ENCODE measurements at places on chromosomes 11 and 22.

- DNase-seq, result no peak
These were observed 304.2 kb downstream of the DYNC2H1 start for GRCh38 chr11:103413266-103413888.

DNA sequence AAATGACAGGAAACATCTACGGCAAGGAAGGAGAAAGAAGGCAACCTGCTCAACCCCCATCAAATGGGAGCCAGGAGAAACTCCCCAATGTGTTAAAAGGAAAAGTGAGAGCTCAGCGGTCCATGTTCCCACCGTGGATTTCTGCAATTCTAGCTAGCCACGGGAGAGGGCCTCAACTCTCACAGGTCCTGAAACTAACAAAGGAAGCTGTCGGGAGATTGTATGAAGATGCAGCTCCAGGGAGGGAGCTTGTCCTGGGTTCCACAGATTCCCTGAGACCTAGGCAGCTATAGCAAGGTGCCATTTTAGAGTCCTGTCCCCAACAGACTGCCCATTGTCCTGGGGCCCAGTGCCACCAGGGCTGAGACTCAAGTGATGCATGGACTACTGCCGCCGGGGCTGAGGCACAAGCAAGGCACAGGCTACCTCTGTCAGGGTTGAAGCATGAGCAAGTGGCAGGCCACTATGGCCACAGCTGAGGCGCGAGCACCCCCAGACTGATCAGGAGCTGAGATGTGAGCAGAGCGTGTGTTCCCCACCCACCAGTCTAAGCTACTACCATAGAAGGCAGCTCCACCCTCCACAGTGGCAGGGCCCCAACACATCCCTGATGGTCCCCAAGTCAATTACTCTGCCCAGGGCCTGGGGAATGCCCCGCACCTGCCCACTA lies 31.3 kb downstream of the RSF1 start:
- no peak for DNase-seq

DNA sequence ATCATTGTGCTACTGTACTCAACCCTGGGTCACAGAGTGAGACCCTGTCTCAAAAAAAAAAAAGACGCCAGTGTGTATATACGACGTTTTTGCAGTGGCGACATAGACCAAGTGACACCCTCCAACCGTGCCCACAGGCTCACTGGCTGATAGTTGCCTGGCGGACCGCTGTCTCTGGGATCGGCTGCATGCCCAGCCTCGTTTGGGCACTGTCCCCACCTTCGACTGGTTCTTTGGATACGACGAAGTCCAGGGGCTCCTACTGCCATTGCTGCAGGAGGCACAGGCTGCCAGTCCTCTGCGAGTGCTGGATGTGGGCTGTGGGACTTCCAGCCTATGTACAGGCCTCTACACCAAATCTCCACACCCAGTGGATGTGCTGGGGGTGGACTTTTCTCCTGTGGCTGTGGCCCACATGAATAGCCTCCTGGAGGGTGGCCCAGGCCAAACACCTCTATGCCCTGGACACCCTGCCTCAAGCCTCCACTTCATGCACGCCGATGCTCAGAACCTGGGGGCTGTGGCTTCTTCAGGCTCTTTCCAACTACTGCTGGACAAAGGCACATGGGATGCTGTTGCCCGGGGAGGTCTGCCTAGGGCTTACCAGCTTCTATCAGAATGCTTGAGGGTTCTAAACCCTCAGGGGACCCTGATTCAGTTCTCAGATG lies 1.3 kb downstream of the CSKMT start:
- DNase-seq, result no peak

DNA sequence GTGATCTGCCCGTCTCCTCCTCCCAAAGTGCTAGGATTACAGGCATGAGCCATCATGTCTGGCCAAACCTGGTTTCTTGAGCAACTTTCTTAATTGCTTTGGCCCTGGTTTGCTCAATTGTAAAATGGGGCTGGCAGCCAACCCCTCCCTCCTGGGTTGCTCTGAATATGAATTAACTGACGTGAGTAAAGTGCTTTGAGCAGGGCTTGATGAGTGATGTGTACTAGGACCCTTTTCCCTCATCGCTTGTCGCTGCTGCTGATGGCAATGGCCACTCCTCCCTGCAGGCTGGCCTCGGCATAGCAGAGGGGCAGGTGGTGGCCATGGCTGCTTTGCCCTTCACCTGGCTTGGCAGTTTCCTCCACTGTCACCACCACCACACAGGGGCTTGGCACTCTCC lies 41.5 kb downstream of the RNF141 start:
- DNase-seq, result no peak

DNA sequence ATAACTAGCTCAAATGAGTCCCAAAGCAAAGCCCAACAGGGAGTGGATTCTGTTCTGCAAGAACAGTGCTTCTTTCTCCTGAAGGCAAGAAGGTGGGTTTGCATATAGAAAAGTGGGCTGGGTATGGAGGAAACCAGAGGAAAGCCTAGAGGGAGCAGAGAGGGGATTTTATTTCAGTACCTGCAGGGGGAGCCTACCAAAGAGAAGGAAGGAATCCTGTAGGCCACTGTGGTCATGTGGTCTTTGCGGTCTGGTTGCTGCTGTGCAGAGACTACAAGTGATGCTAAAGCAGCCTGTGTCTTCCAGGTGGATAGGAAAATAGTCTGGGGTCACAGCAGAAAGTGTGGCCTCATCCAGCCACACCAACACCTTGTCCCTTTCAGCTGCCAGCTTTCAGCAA lies 33.2 kb upstream of the ZBTB16 start:
- no peak for DNase-seq

DNA sequence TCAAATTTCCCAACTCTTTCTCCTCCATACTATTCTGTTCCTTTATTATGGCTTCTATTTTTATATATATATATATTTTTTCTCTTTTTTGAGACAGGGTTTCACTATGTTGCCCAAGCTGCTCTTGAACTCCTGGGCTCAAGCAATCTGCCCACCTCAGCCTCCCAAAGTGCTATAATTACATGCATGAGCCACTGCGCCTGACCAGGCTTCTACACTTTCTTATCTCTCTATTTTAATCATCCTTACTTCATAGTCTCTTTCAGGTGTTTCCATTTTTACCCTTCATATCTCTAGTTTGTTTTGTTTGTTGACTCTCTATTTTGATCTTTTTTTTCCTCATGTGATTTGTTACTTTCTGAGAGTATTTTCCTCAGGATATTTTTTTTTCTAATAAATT lies 19.8 kb downstream of the GVQW3 start:
- no peak for DNase-seq

- DNase-seq, result no peak
These were observed 338.0 kb downstream of the AASDHPPT start for GRCh38 chr11:106415510-106415909.

DNA sequence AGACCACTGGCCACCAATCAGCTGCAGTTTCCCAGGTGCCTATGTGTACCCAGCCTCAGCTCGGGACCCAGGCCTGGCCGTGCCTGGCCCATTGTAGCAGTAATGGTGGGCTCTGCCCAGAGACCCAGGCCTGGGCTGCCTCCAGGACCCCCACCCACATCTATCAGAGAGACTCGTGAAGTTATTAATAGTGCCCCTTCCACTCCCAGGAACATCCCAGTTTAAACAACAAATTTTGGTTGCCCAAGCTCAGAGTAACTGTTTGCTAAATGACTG lies 42.5 kb downstream of the IGLL5 start:
- no peak for DNase-seq

DNA sequence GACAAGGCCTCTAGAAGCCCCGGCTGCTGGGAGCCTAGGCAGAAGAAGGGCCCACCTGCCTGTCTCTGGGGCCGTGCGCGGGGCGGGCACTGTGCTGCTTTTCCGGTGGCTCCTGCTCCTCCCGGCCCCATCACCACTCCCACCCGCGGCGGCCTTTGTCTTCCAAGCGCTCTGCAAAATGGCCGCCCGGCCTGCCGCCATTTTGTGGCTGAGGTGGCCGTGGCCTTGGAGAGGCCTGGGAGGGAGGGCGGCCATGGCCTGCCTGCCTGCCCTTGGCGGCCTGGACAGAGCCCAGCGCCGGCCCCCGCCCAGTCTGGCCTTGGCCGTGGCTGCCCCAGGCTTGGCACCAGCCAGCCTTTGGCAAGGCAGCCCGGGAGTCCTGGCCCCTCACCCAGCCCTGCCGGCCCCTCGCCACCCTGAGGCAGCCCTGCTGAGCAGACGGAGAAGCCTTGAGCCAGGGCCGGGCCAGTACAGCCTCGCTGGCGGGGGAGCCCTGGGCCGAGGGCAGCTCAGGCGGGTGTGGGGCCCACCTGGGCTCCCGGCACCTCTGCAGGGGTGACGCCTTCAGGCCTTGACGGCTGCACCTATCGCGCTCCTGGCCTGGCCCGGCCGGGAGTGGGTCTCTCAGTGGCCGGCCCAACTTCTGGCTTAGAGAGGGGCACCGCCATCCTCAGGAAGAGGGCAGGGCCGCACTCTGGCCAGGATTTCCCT lies 46.0 kb upstream of the PPARA start:
- DNase-seq, result no peak

- no peak for DNase-seq
These were observed 31.2 kb downstream of the OTOG start for GRCh38 chr11:17578296-17578695.

DNA sequence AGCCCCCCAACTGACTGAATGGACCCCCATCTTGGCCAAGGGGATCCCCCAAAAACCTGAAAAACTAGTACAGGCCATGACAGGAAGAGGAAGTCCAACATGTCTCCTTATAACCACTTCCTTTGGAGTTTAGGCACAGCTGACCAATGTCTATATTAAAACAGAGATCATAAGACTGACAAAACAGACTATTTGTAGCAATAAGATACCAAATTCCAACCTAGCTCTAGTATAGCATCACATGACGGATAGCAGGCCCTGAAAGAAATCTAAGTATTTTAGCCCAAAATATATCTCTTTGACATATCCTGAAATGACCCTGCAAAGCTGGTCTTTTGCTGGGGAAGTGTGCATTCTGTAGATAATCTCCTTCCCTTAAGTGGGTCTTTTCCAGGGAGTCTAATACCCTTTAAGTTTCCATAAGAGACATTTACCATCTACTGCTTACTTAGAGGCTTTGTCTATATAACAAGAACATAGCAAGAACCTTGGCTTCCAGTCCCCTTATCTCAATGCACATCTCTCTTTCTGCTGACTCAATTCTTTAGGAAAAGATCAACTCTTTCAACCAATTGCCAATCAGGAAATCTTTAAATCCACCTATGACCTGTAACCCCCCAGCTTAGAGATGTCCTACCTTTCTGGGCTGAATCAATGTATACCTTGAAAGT lies 34.9 kb upstream of the ACER3 start:
- no peak for DNase-seq

GRCh38 chr11:114258696-114259095 lies 37.5 kb upstream of the NNMT start:
- no peak for DNase-seq

- no peak for DNase-seq
These were observed 228.9 kb downstream of the CTTN start for GRCh38 chr11:70627219-70627618.

- no peak for DNase-seq
These were observed 1.8 kb downstream of the DEPDC7 start for GRCh38 chr11:33017478-33017877.

DNA sequence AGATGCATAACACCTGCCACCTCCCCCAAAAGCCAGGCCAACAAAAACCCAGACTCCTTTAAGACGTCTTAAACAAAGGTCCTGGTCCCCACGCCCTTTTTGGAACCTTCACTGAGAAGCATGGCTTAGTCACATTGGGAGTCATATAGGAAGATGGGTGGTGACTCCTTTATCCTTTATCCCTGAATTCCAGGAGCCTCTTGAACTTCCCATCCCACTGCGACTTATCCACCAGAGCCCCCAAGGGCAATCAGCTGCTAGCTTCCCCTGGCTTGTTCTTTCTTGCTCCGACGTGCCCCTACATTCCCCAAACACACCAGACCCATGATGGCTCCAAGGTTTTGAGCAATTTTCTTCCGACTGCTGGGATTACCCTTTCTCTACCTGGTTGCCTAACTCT lies 567.0 kb upstream of the CADM1 start:
- DNase-seq, result no peak

GRCh38 chr11:83941050-83941449 lies 654.9 kb upstream of the CCDC90B start:
- no peak for DNase-seq

GRCh38 chr11:77208535-77208934 lies 80.5 kb downstream of the MYO7A start:
- DNase-seq, result no peak

DNA sequence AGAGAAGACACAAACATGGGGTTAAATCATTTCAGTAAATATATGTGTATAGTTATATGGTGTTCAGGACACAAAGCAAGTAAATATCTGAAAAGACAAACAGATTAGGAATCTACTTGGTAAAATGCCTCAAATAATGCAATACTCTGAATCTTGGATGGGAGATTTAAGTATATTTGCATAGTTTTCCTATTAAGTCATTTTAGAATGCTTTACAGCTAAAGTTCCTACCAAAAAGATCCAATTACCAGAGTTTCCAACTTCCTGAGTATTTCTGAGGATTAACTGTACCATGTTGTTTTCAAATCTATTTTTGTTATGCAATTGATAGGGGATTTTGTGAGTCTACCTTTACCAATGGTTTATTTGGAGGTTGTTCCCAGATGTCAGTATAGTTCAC lies 424.4 kb upstream of the CCDC179 start:
- no peak for DNase-seq

DNA sequence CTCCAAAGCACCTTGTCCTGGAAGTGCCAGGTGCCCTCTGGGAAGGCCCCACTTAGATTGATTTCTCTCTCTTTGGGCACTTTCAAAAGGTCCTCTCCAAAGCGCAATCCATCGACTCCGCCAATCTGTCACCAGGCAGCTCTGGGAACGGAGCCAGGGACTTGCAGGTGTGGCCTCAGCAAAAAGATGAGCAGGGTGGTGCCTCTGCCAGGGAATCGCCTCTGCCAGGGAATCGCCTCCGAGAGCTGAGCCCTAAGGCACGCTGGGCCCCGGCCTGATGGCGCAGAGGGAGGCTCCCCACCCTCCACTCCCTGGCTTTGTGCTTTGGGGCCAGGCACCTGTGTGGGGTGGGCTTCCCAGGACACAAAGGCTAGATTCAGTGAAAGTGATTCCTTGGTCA lies 1391.3 kb downstream of the TBC1D22A start:
- no peak for DNase-seq

- no peak for DNase-seq
These were observed 51.3 kb upstream of the DRD2 start for GRCh38 chr11:113526521-113526920.

- DNase-seq, result no peak
These were observed 22.7 kb upstream of the PLEKHB1 start for GRCh38 chr11:73623686-73624085.

- no peak for DNase-seq
These were observed 62.7 kb downstream of the IGF2 start for GRCh38 chr11:2076441-2076840.

DNA sequence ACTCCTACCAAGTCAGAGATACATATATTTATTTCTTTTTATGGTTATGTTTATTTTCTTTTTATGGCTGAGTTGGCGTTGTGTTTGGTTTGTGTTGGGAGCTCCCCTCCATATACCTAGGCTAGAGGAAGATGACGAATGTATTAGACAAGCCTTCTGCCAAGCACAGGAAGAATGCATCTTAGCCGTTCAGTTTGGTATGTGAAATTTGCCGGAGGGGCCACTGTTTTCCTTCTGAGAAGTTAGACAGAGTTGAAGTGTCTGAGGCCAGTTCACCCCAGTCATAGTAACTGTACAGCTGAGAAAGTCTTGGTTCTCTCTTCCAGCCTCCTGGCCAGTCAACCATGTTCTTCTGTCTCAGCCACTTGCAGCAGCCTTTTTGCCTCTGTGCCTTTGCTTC lies 29.8 kb downstream of the TEAD1 start:
- no peak for DNase-seq

- DNase-seq, result no peak
These were observed 120.8 kb upstream of the ARHGAP20 start for GRCh38 chr11:110833033-110833484.

Data from activated naive CD4-positive, alpha-beta T cell (primary cell).